ENCODE measurements at places on chromosomes 3 and 15.

DNA sequence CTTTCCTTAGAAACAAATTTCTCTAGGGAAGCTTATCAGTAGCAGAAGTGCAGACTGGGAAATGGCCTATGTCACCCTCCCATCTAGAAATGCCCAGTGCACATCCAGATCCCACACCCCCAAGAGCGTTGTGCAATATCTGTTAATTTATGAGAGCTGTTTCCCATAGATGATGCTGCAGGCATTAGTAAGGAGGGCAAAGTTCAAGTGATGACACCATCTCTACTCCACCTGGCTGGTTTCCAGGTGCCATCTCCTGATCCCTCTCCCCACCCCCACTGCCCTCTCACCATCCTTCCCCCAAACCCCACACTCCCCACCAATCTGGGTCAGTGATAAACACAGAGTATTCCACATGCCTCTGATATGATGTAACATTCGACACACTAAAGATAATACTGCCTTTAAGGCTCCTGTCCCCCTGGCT, 39.4 kb downstream of the AGTR1 start:
- DNase-seq = no peak

DNA sequence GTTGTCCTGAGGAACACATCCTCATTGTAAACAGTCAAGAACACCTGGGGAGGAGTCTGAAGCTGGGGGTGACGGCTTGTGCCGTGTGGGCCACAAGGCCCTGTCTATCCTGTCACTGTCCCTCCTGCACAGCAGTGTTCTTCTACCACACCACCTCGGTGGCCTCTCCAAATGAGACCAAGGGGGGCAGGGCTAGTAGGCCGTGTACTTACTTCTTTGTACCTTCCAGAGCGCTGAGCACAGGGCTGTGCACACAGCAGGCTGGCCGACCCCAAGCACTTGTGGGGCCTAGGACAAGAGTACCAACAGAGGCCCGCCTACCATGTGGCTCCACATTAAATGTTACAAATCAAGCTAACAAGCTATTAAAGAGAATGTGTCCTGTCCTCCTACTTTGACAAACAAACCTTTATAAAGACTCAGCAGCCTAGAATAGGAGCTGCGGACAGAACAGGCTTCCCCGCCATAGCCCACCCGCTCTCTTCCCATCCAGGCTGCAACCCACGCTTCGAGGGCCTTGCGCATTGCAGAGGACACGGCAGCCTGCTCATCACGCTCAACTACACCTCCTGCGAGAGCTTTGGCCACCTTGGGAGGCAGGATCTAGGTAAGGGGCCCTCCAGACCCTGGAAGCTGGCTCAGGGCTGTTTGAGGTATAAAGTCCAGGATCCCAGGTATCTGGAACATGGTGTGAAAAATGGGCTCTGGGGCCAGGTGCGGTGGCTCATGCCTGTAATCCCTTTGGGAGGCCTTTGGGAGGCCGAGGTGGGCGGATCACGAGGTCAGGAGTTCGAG, 30.5 kb downstream of the MELTF start:
- peak; percentile 56 for DNase-seq

DNA sequence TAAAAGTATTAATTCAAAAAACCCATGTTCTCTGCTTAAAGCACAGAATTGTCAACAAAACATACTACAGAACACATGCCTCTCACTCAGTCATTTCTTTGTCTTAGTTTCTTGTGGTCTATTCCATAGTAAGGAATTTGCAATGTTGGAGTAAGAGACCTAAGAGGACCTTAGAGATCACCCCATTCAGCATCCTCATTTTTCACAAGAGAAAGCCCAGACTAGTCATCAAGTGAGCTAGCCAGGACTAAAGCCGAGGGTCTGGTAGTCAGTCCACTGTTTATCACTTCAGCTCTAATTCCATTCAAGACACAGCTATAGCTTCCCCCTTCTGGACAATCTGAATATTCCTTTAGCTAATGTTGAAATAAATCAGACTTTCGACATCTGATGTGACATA, 601.1 kb downstream of the FHIT start:
- DNase-seq = no peak

DNA sequence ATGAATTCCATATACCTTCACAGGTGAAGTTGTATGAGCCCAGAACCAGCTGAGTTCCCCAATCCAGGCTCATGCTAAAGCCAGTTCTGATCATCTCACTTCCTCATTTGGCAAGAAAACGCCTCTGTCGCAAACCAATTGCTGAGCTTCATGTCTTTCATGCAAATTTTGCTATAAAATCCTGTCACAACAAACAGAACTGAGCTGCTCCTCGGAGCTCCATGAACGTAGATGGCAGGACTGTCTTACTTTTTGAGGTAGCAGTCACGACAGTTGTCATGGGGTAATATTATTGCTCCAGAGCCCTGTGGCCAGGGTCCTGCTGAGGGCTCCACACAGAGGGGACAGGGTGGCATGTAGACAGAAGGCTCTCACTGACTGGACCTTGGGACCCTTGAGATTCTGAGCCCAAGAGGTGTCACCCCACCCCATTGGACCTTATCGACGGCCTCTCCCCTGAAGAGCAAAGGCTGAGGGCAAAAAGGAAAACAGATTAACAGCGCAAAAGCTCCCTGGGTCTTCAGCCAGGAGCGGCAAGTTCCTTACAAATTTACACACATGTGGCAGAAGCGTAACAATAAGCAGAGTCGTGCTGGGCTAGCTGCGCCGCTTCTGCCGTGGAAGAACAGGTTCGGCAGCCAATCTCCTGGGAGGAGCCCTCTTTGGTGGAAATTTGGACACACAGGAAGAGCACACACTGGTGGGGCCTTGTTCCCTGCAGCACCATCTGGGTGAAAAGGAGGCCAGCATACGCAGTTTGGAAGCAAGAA, 249.2 kb downstream of the OPA1 start:
- DNase-seq = no peak

- peak; percentile 25 for DNase-seq
These were observed 6.9 kb downstream of the GLYCTK start for GRCh38 chr3:52294320-52295150.

DNA sequence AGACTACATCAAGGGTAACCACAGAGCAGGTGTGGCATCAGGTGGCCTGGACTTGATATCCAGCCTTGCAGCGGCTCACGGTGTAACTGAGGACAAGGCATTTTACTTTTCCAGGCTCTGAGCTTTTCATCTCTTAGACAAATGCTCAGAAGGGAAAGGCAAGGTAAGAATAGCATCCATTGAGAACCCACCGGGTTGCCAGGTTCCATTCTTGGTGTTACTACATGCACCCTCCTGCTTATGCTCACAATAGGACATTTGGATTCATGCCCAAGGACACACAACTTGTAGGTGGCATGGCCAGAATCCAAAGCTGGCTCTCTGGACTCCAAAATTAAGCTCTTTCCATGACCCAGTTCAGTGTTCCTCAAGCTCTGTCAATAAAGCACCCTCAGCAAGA, 85.5 kb downstream of the CCNL1 start:
- no peak for DNase-seq

DNA sequence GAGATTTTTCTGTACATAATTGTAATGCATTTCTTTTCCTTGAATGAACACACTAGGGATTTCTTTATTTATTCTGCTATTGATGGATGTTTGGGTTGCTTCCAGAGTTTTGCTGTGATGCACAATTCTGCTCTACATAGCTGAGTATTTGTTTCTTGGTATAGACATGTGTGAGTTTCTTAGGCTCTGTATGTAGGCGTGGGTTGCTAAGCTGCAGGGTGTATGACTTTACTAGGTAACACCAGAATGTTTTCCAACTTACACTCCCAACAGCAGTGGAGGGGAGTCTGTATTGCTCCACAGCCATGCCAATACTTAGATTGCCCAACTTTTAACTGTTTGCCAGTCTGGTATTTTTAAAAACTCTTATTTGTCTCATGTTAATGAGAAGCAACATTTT, 155.5 kb upstream of the TNIK start:
- DNase-seq = no peak

DNA sequence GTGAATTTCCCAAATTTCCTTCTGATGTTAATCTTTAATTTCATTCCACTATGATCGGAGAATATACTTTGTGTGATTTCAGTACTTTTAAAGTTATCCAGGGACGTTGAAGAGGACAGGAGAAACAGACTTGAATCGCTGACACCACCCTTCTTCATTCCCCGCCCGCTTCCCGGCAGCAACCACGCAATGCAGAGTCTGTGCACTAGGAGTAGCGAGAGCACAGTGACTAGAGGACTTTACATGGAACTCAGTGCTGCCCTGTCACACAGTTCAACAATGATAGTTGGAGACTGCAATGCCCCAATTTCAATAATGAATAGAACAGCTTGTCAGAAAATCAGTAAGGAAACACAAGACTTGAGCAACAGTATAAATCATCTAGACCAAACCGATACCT, 73.9 kb downstream of the RNF13 start:
- DNase-seq = no peak

DNA sequence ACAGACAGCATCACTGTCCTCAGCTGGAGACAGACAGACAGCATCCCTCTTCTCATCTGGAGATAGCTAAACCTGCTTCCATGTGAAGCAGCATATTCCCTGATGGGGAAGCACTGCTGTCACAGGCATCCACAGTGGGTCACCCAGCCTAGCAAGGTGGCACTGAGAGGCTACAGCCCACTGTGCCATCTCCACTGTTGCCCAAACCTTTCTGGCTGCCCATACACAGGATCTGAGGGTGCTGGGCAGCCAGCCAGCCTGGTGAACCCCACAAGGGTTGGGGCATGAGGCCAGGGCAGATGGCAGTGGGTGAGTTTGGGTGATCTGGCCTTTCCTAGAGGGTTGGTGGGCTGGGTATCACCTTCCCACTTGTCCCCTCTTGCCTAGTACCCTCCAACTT, 11.7 kb downstream of the CHST13 start:
- peak; percentile 17 for DNase-seq

- no peak for DNase-seq
These were observed 11.0 kb downstream of the SHOX2 start for GRCh38 chr3:158095111-158095813.

GRCh38 chr3:138114431-138114918, 933 bp downstream of the DZIP1L start:
- no peak for DNase-seq

DNA sequence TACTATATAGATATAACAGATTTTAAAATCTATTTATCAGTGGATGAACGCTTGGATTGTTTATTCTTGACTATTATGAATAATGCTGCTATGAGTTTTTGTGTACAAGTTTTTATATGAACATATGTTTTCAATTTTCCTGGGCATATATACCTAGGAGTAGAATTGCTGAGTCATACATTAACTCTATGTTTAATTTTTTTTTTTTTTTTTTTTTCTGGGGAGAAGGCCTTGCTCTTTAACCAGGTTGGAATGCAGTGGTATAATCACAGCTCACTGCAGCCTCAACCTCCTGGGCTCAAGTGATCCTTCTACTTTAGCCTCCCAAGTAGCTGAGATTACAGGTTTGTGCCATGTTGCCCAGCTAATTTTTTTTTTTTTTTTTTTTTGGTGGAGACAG, 9.1 kb downstream of the CIDEC start:
- no peak for DNase-seq

- no peak for DNase-seq
These were observed 216.8 kb upstream of the RBMS3 start for GRCh38 chr3:29064085-29064484.
